Fibroblast of skin of scalp (primary cell): ENCODE measurements at places on chromosomes 3 and 15.

- DNase-seq = peak; percentile 10
Observed at GRCh38 chr3:47578119-47578632, 489 bp downstream of the CSPG5 start.

DNA sequence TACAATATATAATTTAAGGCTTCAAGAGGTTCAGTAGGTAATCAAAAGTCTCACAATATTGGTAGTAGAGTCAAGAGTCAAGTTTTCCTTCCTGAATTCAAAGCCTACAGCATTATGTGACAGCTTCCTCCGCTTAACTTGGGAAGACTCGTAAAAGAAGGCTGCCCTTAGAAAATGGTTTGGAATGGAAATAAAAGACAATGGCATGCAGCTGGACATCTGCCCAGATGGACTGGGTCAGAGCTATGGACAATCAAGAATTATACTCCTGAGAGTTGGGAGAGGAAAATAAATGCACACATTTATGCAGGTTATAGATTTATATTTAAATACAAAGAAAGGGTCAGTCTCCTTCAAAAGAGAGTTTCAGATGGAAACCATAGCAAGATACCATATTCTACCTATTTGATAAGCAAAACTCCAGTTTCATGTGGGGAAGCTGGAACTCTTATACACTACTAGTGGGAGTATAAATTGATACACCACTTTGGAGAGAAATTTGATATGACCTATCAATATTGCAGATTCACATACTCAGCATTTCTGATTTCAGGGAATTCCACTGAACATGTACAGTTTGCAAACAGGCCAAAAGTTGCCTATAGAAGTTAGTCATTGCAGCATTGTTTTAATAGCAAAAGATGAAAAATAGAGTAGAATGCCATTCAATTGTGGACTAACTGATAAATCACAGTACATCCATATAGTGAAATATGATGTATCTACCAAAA lies 6.1 kb downstream of the CRYBG3 start:
- DNase-seq = no peak

DNA sequence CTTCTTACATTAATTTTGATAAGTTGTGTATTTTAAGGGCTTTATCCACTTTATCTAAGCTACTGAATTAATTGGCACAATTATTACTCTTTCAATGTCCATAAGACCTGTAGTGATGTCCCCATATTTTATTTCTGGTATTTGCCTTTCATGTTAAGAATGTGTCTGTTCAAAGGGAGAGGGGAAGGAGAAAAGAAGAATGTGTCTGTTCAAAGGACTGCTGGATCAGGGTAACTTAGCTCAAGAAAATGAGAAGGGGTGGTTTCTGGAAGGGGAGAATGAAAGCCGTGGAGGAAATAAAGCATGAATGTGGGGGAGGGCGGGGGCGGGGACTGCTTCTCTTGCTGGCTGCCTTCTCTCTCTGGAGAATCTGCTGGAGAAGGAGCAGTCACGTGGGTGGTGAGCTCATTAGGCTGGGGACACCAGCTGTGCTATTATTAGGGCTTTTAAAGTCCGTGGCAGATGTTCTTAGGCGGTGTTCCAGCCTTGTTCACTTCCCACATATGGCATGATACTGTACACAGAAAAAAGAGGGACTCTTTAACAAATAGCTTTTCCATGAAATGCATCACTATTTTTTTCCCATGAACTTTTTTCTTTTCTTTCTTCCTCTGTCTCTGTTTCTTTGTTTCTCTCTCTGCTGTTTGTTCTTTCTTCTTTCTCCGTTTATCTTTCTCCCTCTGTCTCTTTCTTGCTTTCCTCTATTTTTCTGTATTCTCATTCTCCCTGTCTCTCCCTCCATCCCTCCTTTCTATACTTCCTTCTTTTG lies 63.7 kb upstream of the ULK4 start:
- peak; percentile 97 for DNase-seq

- DNase-seq = no peak
Observed at GRCh38 chr3:60531759-60532158, 719.5 kb downstream of the FHIT start.

- no peak for DNase-seq
Observed at GRCh38 chr3:49899815-49900214, 3.9 kb downstream of the MST1R start.

DNA sequence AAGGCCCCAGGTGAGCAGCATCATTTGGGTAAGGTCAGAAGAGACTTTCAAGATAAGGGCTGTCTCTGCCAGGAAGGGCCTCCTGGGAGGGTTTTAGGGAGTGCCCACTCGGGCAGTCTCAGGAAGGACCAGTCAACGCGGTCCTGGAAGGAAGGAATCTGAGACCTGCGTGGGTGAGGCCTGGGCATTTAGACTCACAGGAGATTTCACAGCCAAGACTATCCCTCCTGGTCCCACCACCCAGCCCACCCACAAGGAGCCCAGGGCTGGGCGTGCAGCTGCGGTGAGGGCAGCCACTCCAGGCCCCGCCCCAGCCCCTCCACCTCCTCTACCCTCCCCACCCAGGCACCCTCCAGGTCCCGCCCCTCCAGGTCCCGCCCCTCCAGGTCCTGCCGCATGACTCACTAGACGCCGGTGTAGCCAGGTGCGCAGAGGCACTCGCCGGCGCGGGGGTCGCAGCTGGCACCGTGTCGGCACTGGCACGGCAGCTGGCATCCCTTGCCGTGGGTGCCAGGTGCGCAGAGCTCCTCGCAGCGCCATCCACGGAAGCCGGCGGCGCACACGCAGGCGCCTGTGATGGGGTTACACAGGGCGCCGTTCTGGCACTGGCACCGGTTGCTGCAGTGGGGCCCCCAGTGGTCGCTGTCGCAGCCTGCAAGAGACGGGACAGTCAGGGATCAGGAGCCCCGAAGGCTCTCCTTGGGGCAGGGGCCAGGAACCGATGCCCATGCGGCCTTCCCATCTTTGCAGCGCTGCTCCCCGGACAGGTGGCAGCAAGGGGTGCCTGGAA lies 112.7 kb downstream of the RAB11A start:
- DNase-seq = no peak

DNA sequence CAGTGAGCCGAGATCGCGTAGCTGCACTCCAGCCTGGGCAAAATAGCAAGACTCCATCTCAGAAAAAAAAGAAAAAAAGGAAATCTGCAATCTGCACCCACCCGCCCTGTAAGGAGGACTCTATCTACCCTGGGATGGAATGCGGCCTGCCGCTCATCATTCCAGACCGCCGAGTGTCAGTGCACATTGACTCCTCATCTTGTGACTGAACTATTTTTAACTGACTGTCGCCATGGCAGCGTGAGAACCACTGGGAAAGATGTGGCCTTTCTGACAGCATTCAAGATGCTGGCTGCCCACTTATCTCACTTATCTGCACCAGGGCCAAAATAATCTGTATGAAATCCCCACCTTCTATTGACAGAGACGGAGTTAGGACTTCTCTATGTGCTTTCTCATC lies 38.8 kb upstream of the ANKRD34C start:
- peak; percentile 46 for DNase-seq

DNA sequence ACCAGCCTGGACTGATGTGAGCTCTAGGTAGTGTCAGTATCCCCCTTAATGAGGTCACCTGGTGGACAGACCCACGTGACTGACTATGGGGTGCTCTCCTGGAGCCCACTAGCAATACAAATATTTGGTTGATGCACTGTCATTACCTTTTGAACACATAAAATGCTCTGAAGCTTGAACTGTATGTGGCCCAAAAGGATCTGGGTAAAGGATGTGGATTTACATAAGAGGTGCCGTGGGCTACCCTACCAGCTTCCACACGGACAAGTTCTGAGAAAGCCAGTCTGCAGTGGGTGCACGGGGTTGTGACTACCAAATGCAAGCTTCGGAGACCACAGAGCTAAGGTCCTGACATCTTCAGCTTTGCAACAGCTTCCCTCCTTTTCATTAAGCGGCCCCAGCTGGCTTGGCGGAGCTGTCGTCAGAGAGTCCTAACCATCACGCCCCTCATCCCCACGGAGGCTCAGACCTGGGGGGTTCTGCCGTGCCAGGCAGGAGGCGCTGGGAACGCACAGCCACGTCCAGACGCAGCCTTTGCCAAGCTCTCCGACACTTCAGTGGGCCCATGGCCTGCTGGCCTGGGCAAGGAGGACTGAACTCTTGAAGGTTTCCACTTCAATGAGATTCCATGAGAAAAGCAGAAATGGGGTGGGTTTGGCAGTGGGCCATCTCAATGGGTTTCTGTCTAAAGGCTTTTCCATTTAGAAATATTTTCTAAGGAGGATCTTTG lies 228.3 kb downstream of the ADAMTS17 start:
- no peak for DNase-seq

GRCh38 chr3:188231456-188231855 lies 77.5 kb downstream of the LPP start:
- no peak for DNase-seq
